HT-29 (cell line): ENCODE measurements at places on chromosomes 16 and 17. TPM values are rescaled to one million over a fixed set of nuclear protein-coding genes. Genes with fewer than 3 reads are reported as not detected.

ANKRD40 gene
- 14.0 and 14.2 TPM in 2 replicates for total RNA-seq

JPH3 gene
- total RNA-seq = not detected in 2 replicates

ADGRG1 gene
- total RNA-seq = 138 TPM in 2 replicates

ESRP2 gene
- total RNA-seq = 104 and 122 TPM in 2 replicates

CDH11 gene
- total RNA-seq = not detected in 2 replicates

BCAS3 gene
- 7.4 and 10.2 TPM in 2 replicates for total RNA-seq

NR1D1 gene
- total RNA-seq = 22.6 and 25.7 TPM in 2 replicates

RARA gene
- 40.0 and 44.5 TPM in 2 replicates for total RNA-seq

DNA sequence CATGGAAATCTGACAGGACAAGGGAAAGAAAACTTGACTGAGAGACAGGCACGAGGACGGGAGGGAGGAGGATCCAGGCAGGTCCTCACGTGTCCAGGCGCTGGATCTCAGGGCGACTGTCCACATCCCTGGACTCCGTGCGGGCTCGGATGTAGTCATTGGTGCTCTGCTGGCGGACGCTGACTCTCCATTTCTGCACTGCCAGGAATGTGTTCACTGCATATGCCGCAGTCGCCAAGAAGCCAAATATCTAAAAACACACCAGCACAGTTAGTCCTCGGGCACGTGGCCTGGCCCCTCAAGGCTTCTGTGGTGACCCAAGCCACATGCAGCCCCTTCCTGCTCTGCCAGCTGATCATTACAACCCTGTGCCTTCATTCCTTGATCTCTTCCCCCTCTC lies 17.5 kb downstream of the CMTM3 start:
- no peak for DNase-seq

DNA sequence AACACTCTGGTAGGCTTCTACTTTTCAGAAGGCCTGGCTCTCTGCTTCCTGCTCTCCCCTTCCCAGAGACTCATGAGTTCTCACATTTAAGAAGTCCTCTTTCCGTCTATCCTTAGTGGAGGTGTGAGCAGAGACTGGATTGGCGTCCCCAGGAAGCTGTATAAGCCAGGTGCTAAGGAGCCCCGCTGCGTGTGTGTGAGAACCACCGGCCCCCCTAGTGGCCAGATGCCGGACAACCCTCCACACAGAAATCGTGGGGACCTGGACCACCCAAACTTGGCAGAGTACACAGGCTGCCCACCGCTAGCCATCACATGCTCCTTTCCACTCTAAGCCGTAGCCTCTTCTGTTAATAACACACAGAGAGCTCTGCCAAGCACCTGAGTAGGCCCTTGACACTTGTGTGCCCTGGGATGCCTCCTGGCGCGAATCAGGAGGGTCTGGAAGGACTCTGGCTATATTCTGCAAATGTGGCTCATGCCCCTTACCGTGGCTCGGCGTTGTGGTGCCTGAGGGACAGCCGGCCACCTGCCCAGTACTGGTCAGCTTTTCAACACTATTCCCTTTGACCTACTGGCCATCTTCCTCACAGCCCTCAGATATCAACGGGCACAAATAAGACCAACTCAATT lies 13.9 kb downstream of the CYB5D2 start:
- no peak for DNase-seq

GRCh38 chr17:65294181-65294719 lies 157.1 kb downstream of the RGS9 start:
- DNase-seq = peak; percentile 89

DNA sequence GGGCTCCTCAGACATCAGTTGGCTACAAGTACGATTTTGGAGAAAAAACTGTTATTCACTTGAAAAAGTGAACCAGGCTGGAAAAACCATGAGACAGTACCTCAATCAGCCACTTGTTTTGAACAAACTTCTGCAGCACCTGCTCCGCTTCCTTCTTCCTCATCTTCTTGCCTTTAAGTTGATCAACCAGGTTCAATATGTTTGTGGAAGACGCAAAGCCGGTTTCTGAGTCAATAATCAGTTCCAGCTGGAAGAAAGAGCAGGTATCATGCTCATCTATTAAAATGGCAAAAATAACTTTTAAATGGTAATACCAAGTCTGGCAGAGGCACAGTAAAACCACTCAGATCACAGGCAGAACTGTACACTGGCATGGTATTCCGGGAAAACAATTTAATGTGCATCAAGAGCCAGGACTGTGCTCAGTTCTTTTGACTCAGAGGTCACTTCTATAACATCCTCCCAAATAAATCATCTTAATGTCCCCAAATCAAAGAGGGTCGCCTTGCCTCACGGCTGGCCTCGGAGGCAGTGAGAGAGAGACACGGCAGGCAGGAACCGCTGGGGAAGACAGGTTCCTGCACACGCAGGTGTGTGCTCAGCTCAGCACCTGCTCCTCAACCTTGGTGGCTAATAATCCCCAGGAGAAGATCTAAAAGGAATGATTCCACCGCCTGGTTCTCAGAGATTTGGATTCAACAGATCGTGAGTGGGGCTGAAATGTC lies 29.7 kb downstream of the KDM8 start:
- no peak for DNase-seq

DNA sequence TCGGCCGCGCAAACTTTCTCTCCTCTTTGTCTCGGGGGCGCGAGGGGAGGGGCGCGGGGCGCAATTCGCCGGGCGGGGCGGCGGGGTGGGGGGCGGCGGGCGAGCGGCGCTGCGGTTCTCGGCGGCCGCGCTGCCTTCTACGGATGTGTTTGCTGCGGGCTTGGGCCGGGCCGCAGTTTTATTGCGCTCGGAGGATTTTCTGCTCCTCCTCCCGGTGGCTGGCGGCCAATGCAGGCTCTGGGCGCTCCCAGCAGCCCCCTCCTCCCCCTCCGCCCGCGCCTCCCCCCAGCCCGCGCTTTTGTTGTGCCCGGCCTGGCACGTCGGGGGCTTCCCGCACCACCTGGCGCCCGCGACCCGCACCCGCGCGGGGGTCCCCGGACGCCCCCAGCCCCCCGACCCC lies at the start of gene TIMP2:
TIMP2 (minus strand) TSS at position 154 of the 400 bp plus-strand sequence. CDS start 299 bp downstream, outside the sequence.
- DNase-seq = peak; percentile 64

- peak; percentile 99 for DNase-seq
Measured at GRCh38 chr17:83051396-83052240, 27.8 kb upstream of the METRNL start.

GRCh38 chr16:53446090-53446489 lies 11.8 kb downstream of the RBL2 start:
- DNase-seq = no peak

- no peak for DNase-seq
Measured at GRCh38 chr16:86249631-86250030, 260.7 kb upstream of the FOXF1 start.

- no peak for DNase-seq
Measured at GRCh38 chr17:48909783-48910182, 1.6 kb downstream of the UBE2Z start.

- DNase-seq = no peak
Measured at GRCh38 chr16:51621610-51622009, 470.5 kb upstream of the SALL1 start.

DNA sequence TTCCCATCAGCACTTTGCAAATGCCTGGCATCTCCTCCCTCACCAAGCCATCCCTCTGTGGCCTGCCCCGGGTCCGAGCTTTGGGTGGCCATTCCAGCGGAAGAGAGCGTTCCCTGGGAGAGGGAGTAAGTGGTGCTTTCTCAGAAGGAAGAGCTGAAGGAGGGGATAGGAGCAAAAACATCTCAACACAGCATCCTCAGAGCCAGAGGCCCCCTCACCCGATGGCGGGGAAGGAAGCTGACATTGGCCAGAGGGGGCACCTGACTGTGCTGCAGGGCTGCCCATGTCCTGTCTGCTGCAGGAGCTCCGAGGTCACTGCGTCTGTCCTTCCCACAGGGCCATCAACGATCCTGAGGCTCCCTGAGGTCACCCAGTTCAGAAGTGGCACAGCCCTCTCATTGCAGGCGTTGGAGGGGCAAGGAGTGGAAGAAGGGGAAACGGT lies 427 bp upstream of the TLCD3B start:
- no peak for DNase-seq

- DNase-seq = no peak
Measured at GRCh38 chr16:2308089-2308962, 32.2 kb downstream of the ABCA3 start.

DNA sequence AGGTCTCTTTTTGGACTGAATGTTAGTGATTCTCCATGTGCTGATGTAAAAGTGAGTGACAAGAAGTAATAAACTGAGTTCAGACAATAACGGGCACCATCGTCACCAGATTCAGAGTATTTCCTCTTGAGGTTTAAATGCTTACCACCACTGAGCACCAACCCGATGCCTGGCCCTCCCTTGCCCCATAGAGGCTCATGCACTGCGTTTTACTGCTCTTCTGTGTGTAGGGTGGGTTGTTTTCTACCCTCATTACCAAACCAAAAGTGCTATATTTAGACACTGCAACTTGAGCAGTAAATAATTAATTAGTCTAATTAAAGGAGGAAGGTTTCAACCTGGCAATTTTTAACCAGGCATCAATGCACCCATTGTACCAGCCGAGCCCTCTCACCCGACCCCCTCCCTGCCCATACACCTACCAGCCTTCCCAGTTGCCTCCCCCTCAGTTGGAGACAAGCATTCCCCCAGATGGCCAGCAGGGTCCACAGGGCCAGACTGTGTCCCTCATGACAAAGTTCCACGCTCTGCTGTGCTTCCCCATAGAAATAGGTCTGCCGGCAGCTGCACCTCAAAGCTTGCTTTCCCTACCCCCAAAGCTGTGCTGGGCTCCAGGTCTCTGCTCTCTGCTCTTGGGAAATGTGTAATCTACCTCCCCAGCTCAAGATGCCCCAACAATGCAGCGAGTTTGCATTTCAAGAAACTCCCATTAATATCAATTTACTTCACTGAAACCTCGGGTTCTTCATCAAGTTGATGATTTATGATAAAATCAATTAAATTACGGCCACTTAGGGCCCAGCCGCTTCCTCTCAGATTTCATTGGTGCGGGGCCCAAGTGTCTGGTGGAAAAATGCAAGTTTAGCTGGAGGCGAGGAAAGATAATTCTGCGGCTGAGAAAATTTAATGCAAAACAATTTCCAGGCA lies 16.0 kb downstream of the HOXB4 start:
- peak; percentile 94 for DNase-seq

GRCh38 chr17:49461580-49461979 lies 33.5 kb upstream of the NGFR start:
- DNase-seq = no peak

- no peak for DNase-seq
Measured at GRCh38 chr16:25031132-25031440, 15.9 kb upstream of the ARHGAP17 start.

- DNase-seq = no peak
Measured at GRCh38 chr16:86069736-86070298, 170.9 kb downstream of the IRF8 start.

DNA sequence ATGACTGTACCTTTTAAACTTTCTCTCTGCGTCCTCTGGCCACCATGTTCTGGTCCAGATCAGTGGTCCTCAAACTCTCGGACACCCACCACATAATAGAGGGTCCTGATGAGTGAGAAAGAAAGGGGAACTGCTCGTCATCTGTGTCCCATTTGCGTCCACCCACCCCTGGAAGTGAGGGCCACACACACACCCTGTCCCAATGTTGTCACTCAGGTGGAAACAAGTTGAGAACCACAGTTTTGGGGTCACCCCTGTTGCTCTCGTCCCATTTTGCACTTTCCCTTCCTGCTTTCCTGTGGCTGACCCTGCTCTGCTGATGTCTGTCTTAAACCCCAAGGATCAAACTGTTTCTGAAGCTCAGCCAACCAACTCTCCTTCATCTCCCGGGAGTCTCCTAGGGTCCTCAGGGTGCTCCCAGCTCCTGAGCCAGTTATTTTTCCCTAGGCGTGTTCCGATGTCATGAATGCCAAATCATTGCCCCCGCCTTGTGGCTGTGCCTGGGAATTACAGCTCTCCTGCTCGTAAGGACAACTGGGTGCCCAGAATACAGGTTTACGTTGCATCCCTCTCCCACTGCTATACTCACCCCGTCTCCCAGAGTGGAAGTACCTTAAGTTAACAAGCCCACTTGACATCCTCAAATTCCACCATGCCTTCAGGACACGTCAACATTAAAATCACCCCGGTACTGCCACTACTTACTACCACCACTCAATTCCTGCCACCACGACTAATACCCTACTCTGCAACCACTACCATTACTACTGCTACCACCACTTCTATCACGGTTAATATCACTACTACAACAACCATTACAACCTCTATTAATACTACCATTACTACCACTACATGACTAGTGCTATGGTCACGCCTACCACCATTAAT lies 26.0 kb upstream of the HNF1B start:
- DNase-seq = peak; percentile 99

GRCh38 chr17:34201225-34201624 lies 53.9 kb upstream of the CCL2 start:
- DNase-seq = no peak

- no peak for DNase-seq
Measured at GRCh38 chr17:81026266-81027036, 8.5 kb upstream of the BAIAP2 start.

DNA sequence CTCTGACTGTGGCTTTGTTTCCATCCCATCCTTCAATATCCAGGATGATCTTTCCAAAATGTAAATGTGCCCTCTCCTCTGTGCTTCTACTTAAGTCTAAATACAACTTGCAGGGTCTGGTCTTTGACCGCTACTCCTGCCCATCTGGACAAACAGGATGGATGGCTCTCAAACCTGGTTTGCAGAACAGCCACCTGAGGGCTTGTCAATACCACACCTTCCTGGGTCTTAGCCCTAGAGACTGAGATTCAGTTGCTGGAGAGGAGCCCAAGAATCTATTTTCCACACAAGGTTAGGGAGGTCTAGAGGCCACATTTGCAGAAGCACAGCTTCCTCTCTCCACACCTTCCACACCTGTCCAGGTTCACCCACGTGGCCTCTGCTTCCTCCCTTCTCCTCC lies 1.9 kb upstream of the GRB7 start:
- DNase-seq = no peak

DNA sequence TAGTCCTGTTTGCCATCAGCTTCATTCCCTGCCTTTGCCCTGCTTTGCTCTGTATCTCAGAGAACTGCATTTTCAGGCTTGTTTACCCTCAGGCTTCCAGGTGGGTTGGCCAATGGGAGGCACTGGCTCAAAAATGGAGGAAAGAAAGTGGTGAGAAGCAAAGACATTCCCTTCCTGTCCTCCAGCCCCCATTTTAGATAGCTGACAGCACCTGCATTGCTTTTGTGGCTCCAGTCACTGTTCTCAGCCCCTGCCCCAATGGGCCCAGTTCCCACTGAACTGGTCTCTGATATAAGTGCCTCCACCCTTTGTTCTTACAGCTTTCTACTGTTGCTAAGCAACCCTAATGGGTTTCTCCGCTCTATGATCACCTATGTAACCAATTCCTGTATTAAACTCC lies 19.4 kb upstream of the SDK2 start:
- DNase-seq = no peak
